ENCODE measurements at places on chromosomes 6 and 20.

- no peak for DNase-seq
Observed at GRCh38 chr6:158475344-158476302, 84.3 kb upstream of the TMEM181 start.

DNA sequence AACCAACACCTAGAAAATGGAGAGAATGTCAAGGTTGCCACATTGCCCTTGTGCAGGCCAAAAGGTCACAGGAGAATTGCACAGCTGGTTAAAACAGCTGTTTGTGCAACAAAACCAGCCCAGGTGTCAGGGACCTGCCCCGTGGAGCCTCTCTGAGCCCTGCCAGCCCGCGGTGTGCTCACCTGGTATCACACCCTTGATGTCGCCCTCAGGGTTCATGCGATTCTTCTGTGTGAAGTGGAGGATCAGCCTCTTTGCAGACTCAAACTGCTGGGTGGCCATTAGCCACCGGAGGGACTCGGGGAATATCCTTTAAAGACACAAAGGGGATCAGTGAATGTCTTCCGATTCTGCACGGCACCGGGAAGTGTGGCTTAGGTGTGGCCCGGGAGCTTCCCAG, 39.2 kb downstream of the PSMG4 start:
- DNase-seq = no peak

DNA sequence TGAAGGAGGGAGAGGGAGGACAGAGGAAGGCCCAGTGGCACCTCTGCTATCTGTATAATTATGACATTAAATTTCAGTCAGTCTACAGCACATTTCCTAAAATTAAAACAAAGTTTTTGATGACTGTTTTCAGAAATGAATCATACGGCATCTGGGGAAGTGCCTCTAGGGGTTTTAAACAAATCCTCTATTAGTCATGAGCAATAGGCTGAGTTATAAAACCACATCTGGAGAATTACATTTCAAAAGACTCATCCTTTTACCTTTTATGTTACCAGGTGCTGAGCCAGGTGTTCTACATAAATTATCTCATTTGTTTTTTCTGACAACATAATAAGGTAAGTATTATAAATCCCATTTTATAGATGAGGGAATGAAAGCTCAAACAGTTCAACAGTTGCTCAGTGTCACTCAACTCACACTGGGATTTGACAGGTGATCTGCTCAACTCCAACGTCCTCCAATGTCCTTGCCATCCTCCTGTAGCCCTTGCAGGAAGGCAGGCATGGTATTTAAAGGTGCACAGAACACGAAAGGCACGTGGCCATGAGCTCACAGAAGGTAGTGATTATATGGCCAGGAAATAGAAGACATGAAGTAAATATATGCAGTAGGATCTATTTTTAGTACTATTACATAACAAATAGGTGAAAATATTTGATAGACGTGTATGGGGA, 184.2 kb upstream of the MAN1A1 start:
- DNase-seq = no peak

GRCh38 chr6:14816116-14816859, 429.6 kb upstream of the JARID2 start:
- DNase-seq = no peak

- peak; percentile 20 for DNase-seq
Observed at GRCh38 chr6:4358414-4359107, 223.2 kb upstream of the ECI2 start.

DNA sequence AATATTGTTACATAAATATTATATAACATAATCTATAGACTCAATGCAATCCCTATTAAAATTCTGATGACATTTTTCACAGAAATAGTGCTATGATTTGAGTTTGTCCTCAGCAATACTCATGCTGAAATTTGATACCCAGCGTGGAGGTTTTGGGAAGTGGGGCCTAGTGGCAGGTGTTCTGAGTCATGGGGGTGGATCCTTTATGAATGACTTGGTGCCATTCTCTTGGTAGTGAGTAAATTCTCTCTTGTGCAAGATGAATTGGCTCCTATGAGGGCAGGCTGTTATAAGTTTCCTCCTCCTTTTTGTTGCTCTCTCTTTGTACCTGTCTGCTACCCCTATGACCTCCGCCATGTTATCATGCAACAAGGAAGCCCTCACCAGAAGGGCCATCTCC, 65.8 kb downstream of the SHPRH start:
- DNase-seq = no peak

DNA sequence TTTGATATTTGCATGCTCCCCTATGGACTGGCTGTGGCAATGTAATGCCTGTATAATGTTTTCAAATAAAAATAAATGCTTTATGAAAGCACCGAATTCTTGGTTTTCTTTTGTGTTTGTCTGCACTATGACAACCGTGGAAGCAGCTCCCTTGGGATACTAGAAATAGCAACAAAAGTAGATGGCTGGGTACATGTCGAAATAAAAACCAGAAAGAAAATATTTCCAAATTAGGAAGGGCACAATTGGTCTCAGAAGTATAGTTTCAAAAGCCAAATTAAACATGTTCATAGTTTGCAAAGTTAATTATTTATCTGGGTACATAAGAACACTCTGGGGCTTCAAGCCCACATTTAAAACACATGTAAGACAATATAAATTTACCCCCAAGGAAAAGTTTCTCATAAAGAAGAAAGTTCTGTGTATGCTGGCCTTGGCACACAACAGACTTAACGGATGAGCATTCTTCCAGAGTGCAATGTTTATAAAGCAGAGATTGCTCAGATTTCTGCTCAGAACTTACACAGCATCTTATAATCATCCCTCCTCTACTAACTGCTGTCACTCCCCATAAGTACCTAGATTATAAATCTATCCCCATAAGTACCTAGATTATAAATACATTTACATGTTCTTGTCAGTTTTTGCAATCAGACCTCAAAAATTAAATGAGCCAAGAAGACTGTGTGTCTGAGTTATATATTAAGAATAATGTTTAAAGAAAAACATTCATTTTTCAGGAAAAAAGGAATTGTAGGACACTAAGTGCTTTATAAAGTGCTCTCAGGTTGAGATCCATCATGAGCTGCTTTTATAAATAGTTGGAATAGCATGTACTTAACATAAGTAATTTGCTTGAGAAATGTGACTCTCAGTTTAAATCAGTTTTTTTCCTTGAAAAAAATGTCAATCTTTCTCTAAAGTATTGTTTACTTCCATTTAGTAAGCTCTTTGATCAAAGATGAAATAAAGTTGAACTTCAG, 230.2 kb upstream of the PLN start:
- DNase-seq = no peak

DNA sequence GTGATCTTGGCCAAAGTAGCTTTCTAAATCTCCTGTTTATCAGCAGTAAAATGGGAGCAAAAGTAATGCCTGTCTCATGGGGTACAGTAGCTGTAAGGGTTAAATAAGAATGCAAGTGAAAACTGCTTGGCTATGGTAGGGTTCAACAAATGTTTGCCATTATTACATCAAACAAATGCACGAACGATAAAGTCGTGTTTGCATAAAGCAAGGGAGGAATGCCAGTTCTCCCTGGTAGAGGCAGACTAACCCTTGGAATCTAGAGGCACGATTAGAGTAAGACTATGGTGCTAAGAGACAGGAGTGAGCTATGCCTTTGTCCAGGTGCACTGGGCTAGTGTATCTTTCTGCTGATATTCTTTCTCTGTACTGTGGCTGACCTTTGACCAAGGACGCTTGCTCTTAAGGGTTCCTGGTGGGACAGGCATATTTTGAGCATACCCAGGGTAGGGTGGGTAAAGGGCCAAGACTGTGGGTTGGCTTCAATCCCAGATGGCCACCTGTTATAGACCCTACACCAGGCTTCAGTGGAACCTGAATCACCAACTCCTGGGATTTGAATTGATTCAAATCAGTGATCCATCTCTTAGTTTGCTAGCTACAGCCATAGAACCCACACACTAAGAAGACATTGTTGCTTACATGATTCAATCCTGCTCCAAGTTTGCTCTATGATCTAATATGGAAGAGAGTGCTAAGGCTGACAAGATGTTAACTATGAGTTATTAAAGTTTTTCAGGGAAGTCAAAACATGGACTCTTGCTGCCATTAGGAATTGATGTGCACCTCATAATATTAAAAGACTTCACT, 139.9 kb downstream of the CCDC170 start:
- no peak for DNase-seq

GRCh38 chr6:37988127-37988526, 168.6 kb downstream of the ZFAND3 start:
- no peak for DNase-seq

DNA sequence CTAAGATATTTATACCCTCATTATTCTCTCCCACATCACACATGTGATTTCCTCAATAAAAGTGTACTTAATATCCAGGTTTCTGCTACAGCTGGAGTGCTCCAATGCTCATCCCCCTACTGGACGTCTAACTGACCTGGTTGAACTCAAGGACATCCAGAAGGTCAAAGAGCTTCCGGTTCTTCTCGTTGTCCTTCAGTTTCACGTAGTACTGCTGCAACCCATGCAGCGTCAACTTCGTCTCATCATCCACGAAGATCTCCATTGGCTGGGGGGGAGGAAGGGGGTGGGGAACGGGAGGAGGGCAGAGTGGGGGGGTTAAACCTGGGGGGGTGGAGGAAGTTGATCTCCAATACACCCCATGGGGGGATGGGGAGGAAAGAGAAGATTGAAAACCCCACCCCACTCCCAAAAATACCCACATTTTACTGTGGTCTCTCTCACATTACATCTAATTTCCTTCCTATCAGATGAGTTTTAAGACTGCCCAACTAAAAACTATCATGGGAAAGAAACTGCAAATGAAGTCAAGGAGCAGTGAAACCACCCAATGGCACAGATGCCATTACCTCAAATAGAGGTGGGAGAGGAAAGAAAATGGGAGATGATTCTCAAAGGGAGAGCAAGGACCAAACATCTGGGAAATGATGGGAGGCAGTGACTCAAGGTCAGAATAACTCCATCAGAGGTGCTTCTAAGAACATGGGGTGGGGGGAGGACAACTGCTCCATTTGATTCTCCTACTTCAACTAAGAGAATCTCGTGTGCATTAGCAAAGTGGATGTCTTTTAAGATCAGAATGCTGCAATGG, 4.1 kb downstream of the MCCD1 start:
- DNase-seq = no peak

- DNase-seq = no peak
Observed at GRCh38 chr6:46236752-46237151, 66.0 kb upstream of the ENPP5 start.

DNA sequence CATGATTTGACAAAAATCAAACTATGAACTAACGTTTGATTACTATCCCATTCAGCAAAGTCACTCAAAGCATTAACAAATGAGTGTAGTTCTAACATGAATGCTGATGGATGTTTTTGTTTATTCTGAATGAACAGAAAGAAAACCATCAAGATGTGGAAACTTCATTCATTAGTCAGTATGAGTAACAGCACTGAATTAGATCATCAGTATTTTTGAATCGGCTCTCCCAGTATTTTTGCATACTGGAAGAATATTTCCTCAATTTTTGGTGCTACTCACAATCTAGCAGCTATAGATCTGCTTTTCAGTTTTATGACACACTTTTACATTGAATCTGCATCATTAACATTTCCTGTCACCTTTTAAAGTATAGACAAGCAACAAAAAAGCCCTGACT, 63.8 kb upstream of the CD83 start:
- DNase-seq = no peak

DNA sequence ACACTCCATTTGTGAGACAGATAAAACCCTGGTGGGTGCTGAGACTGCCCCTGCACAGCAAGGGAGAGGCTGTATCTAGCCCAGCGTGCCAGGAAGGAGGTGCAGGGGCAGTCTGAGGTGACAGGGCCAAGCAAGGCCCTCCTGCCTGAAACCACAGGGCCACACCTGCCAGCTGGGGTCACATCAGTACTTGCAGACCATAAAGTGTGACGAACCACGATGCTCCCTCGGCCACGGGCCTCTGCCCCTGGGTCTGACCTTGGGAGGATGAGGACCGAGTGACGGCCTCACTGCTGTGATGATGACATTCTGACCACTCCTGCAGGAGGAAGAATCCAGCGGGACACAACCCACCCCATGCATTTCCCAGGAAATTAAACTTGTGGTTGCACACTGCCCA, 75.1 kb downstream of the NINL start:
- no peak for DNase-seq

DNA sequence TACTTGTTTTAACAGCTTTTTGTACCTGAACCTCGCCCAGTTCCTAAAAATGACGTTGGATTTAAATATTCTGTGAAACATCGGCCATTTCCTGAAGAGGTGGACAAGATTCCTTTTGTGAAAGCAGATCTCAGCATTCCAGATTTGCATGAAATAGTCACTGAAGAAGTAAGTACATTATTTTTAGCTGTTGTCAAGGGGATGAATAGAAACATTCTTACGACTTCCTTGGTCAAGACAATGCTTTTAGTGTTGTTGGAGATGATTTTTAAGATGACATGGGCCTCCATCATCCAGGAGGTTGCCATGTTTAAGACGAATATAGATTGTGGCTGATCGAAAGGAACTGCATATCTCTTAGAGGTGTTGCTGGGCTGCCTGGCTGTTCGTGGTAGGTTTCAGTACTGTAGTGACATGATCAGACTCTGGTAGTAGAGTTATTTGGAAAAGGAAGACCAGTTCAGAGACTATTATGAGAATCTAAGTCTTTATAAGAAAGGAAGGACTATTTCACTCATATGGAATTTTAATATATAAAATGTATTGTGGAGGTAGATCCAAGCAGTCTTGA, 29.9 kb upstream of the ADIG start:
- no peak for DNase-seq

- no peak for DNase-seq
Observed at GRCh38 chr6:112008482-112008881, 45.4 kb upstream of the CCN6 start.

- no peak for DNase-seq
Observed at GRCh38 chr20:43095034-43095433, 94.7 kb downstream of the PTPRT start.

DNA sequence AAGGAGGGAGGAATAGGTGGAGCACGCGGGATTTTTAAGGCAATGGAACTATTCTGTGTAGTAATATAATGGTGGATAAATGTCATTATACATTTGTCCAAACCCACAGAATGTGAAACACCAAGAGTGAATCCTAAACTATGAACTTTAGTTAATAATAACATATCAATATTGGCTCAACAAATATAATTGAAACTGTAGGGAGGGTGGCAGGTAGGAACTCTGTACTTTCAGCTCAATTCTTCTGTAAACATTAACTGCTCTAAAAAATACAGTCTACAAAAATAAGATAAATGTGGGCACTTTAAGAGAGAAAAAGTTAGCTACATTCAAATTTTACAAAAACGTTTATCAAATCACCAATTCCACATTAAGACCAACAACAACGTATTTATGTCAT, 136.7 kb upstream of the RUNX2 start:
- no peak for DNase-seq

DNA sequence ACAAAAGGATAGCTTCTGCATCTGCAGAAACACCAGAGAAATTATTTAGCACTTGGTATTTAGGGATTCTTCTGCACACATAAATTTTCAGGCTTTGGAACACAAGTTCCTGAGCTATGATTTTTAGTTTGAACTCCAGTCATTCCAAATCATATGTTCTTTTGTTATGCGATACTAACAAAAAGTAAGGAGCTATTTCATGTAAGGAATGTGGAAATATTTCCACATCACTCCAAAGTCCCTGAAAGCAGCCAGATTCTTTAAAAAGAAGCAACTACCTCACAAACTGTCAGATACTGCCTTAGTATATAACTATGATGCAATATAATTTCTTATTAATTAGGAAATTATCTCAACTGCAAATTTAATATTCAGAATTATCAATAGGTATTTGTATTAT, 106.9 kb downstream of the RNGTT start:
- no peak for DNase-seq

Data from T-helper 2 cell treated with Interferon-gamma antibody and Interleukin-4, amounts not matched to agents 5 μg/mL and 100 μg/mL, for 36 hours (primary cell).